Activated naive CD8-positive, alpha-beta T cell treated with anti-CD3 and anti-CD28 coated beads, Interleukin-2, amount 10 ng/mL, durations not matched to agents 7 days and 5 days (primary cell): ENCODE measurements at places on chromosomes 2 and 18. TPM values are rescaled to one million over a fixed set of nuclear protein-coding genes. Genes with fewer than 3 reads are reported as not detected.

- no peak for DNase-seq
Observed at GRCh38 chr18:35030277-35030989, 10.8 kb upstream of the MAPRE2 start.

DNA sequence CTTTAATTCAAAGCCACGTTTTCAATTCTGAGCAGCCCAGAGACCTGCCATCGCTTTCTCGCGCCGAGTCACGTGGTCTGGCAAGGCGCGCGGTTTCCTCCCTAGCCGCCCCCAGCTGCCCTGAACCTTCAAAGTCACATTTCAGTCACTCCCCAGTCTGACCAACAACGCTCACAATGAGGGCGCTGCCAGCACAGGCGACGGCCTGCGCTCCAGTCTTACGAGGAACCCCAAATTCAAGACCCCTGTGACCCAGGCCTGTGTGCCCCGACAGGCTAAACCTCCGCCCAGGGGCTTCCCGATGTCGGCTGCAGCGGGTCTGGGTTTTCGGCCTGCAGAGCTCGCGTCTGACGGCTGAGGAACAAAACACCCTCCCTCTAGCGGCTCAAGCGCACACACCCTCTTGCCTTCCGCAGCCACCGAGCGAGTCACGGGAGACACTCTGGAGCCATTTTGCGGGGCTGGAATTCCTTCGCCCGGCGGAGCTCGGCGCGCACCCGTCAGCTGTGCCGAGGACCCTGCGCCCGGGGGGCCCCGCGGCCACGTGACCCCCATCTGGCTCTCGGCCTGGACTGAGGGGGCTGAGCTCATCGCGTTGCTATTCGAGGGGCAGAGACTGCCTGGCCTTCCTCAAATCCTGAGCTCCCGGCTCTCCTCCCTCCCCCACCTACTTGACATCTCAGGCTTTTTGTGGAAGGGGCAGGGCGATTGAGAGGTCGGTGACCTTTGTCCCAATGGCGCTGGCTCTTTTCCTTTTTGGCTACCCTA lies 69.9 kb upstream of the ITGB6 start:
- DNase-seq: peak; percentile 72

GRCh38 chr2:133753665-133754064 lies 185.4 kb upstream of the NCKAP5 start:
- DNase-seq: no peak

DNA sequence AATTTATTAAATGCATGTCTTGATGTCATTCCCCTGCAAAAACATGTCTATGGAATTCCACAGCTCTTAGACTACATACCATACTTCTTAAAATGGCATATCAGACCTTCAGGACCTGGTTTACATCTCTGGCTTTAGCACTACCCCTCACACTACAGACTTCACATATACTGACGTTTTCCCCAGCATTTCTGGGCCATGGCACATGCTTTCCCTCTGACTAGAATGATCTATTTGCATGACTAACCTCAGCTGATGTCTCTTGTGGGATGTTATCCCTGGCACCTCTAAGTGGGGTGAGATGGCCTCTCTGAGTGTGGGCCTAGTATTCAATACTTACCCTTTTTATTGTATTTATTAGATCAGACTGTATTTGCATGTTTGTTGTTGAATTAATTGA lies 381.6 kb downstream of the ERBB4 start:
- DNase-seq: no peak

DNA sequence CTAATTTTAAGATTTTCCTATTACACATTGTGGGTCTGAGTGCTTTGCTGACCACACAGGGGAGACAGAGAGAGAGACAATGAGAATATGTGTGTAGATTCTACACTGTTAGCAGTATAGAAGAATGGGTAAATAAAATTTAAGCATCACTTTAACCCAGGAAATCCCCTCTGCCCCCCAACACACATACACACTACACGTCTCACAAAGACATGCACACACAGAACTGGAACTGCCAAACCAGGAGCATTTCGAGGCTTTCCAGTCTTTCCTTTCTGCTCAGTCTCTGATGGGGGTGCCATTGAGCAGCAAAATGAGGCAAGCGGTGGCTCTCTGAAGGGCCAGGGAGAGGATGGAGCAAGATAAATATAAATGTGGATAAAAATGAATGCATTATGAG lies 2.5 kb downstream of the MERTK start:
- no peak for DNase-seq

DNA sequence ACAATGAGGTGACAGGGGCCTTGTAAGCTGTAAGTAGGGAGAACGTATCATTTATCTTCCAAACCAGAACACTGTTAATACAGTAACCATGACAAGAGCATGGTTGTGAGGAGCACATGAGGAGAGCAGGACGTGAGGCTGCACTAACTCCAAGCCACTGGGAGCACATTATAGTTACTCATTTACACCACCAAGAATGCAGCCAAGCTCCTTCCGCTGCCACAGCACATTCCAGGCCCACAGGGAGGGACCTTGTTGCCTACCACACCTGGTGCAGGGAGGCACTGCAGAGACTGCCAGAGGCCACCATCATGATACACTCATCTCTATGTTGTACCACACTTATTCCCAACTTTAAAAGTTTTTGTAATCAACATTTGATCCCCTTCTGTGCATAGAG lies 13.5 kb upstream of the SFXN5 start:
- no peak for DNase-seq

DNA sequence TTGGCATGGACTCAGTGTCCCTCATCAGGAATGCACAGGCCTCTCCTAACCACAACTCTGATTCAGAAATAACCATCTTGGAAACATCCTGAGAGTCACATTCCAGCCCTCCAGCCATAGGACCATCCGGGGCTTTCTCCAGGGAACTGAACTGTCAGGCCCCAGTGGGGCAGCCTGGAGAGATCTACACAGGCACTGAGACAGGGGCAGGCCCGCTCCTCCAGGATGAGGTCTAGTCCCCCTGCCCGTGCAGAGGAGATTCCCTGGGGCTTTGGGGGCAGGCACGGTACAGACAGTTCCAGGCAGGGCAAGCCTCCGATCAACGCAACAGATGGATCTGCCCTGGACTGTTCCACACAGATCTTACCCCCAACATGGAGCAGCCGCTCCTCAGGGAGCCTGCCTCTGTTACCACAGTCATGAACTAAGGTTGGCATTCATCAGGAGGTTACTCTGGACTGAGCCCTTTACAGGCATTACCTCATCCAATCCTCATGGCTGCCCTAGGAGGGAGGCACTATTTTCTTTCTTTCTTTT lies 12.0 kb downstream of the KCNK3 start:
- DNase-seq: no peak

DNA sequence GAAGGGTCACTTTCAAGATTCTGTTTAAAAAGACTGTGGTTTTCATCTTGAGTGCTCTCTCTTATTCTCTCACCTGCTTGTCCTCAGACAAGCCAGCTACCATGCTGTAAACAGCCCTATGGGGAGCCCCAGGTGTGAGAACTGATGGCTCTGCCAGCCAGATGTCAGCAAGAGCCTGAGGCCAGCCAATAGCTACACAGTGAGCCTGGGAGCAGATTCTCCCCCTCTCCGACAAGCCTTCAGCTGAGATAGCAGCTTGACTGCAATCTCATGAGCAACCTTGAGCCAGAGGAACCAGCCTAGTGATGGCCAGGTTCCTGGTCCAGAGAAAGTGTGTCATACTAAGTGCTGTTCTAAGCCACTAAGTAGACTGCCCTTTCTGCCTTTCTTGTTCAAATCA lies 272.1 kb downstream of the NAPG start:
- no peak for DNase-seq

- DNase-seq: no peak
Observed at GRCh38 chr2:163613266-163613731, 122.5 kb downstream of the FIGN start.

DNA sequence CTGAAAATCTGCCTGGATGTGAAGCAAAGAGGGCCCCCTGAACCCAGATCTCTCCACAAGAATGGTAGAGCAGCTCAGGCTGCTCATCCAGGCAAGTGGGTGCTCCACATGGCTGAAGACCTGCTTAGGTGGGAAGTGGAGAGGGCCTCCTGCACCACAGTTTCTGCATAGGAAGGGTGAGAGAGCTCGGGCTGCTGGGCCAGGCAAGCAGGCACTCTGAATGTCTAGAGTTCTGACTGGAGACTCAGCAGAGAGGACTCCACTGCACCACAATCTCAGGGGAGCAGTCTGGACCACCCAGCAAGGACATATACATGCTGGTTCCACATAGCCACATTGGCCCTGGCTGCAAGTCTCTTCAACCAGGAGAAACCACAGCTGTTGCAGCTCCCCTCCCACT lies 52.0 kb downstream of the DSEL start:
- no peak for DNase-seq

DNA sequence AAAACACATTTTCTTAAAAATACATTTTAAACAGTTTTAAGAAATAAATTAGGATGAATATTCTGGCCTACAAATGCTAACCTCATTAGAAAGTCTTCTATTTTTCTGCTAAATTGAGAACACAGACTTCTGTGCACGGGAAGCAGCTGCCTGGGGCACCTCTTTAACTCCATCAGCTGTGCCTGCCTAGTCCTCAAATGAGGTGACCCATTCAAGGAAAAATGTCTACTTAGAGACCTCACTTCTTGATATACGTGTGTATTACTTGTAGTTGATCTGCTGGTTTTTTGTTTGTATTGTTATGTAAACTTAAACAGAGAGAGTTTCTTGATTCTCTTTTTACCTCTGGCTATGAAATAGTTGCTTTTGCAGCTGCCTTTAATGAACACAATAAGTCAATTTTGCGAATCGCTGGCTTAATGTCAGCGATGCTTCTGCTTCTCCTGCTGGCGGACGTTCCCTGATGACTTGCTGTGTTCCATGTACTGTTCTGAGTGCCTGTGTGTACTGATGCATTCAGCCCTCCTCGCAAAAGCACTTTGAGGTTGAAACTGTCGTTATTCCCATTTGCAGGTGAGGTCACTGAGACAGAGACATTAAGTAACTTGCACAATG lies 88.7 kb upstream of the TXNDC2 start:
- DNase-seq: no peak

DNA sequence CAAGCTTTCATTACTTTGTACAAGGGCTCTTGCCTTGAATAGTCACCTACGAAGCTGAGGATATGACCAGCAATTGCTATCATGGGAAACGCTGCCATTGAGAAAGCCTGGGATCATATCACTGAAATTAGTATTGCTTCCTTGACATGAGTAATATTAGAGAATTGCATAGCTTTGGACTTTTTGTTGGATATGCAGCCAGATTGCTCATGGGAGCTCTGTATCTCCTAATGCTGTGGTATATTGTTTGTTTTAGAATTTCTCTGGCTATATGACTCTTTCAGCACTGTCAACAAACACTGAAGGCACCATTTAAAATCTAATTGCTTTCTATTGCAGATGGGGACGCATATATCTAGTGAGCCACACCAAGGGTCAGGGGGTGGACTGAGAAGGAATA lies 80.0 kb upstream of the WDSUB1 start:
- no peak for DNase-seq

The DNAJC5G gene
- total RNA-seq: not detected

The CDK15 gene
- not detected for total RNA-seq

The SERPINB12 gene
- total RNA-seq: not detected

The TRIM43 gene
- not detected for total RNA-seq

The PARD6G gene
- total RNA-seq: 1.0 TPM
